ENCODE measurements at places on chromosomes 1 and 21.
A peak's percentile ranks its signal among the peaks of the same experiment; 100 is the strongest.

DNA sequence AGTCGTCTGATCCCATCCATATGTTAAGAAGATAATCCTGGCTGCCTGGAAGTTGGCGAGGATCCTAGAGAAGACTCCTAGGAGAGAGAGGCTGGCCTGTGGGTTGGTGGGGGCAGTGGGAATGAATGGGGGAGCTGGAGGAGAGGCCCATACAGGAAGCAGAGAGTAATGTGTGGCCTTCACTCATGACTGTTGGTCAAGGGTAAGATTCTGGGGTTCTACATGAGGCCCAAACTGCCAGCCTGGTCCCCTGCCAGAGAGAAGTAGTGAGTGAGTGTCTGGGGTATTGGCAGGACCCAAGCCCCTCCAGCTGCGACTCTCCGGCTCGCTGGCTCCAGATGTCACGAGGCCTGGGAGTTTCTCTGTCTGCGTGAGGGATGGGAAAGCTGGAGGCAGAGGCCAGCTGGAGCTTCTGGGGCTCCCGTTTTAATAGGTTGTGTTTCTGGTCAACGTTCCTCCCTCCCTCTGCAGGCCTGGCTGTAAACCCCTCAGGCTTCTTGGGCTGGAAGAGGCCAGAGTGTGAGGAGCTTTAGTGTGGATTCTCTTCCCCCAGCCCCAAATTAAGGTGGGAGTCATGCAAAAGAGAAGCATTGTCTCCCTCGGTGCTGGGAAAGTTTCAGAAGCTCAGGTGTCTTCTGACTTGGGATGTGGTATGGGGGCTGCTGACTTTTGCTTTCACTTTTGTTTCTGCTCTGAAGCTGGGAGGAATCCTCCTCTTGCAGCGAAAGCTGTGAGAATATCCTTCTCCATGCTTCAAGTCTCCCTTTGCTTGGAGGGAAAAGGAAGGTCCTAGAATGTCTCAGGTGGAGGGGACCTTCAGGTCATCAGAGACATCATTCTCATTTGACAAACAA, 2.6 kb downstream of the TMEM51 start:
- no peak for DNase-seq

DNA sequence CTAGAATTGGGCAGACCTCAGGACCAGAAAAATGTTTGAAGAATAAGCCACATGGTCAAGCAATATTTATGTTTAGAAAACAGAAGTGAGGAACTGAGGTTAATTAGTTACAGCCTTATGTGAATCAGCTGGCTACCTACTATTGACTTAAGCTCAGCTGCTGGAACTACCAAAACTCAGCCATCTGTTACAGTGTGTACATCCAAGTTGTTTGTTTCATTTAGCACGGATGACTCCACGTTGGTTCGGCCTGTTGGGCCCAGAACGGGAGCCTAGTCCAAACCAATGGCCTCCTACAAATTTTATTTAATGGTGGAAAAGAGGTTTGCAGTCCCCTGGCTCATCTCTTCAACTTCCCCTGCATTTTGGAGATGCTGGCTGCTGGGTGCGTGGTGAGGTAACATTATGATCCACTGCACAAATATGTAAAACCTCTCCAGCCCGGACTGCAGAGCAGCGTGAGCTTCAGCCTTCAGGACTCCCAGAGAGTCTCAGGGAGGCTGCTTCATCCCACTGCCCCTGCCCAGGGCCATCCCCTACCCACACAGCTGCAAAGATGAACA, 143.4 kb downstream of the ZZZ3 start:
- DNase-seq = no peak

DNA sequence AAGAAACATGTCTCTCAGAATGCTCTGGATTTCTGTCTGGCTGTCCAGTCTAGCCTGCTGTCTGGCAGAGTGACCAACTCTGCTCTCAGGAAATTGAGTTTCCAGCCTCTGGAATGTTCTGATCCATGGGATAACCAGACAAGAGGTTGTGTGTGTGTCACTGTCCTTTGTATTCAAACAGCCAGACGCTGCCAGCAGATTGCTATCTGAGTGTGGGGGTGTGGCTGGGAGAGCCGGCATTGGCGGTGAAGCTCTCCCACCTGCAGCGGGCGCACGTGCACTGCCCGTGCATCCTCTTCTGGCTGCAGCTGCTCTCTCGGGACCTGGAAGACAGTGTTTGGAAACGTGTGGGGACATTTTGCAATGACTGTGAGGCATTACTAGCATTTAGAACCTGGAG, 26.1 kb downstream of the PKP1 start:
- peak; percentile 90 for DNase-seq

DNA sequence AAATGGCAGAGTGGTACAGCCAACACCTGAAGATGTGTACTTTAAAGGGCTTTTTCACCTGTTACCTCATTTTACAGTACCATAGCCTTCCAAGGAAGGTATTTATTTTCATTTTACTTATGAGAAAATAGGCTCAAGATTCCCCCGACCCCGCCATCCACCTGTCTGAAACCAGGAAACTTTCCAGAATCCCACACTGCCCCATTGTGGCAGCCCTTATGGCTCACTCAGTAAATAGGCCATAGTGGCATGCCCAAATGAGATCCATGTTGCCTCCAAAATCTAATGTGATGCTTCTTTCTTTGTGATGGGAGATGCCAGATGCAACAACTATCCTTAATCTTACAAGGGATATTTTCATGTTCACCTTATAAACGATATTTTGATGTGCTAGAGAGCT, 97.8 kb downstream of the EBNA1BP2 start:
- DNase-seq = peak; percentile 19

DNA sequence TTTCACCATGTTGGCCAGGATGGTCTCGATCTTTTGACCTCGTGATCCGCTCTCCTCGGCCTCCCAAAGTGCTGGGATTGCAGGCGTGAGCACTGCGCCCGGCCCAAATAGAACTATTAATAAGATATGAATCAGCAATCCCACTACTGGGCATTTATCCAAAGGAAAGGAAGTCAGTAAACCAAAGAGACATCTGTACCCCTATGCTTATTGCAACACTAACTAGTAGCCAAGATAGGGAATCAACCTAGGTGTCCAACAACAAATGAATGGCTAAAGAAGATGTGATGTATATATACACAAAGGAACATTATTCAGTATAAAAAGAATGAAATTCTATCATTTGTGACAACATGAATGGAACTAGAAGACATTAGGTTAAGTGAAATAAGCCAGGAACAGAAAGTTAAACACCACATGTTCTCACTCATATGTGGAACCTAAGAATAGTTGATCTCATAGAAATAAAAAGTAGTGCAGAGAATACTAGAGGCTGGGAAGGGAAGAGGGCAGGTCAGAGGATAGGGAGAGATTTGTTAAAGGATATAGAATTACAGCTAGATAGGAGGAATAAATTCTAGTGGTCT, 48.8 kb downstream of the XPR1 start:
- no peak for DNase-seq

- DNase-seq = no peak
Measured at GRCh38 chr1:15028102-15028501, 125.4 kb upstream of the TMEM51 start.

DNA sequence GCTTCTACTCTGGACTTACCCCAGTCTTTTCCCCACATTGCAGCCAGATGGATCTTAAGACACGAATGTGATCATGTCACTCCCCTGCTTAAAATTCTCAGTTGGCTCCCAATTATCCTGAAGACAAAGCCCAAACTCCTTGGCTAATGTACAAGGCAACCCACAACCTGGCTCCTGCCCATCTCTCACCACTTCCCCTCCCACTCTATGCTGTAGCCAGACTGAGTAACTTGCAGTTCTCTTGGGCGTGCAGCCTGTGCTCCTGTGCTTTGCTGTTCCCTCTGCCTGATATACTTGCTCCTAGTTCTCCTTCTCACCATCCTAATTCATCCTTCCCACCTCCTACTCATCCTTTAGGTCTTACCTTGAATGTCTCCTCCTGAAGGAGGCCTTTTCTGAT, 56.2 kb downstream of the LGR6 start:
- DNase-seq = no peak

DNA sequence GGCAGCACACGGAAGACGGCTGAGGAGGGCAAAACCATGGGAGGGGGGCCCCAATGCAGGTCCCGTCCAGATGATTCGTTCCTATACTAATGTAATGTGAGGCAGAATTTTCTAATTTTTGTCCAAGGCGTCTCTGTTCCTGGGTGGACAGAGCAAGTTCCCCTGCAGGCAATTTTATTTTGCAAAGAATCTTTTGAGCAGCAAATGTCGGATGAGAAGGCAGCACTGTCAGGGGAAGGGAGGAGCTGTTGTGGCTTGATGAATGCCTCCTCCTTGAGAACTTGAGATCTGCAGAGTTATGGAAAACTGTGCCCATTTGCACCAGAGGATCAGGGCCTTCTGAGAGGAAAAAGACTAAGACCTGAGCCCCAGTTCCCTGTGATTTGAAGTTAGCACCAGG, 17.3 kb downstream of the SLC1A7 start:
- no peak for DNase-seq

DNA sequence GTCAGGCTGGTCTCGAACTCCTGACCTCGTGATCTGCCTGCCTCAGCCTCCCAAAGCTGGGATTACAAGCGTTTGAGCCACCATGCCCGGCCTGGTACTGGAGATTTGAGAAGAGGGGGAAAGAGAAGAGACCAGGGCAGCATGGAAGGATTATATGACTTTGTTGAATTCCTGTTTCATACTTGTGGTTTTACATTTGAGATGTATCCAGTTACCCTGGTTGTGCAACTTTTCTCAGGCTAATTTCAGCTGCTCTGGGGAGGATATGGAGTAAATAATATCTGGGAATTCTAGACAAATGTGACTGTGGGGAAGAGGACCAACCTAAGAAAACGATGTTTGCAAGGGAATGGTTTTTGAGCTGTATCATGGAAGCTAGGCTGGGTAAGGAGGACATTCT, 89.5 kb upstream of the GREM2 start:
- no peak for DNase-seq

DNA sequence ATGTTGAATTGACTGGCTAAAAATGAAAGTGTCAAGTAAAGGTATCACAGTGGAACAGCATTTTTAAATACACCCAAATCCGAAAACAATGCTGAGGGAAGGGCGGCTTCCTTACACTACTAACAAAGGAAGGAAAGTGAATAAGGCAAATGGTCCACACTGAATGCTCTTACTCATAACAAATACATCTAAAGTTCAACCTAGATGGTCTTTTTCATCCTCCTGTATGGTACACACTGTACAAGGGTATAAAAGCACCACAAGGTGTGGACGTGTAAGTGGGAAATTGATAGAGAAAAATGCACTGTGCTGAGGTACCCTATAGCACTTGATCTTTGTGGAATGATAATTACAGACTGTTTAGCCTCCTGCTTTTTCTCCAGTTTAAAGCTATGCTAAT, 7.1 kb upstream of the PALMD start:
- no peak for DNase-seq

DNA sequence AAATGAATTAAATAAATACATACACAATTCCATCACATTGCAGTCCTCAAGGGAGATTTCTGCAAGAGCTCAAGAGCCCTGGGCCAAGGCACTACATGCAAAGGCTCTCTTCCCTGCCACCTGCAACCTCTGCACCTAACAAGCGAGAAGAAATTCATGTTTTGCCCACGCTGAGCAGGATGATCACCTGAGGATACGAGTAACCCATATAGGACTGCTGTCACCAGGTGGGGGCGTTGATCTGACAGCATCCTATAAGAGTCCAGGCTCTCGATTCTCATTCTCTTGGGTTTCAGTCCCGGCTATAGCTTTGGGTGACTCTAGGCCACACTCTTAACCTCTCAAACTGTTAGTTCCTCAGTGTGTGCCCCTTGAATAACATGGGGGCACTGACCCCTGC, 18.7 kb upstream of the SPOCD1 start:
- no peak for DNase-seq

DNA sequence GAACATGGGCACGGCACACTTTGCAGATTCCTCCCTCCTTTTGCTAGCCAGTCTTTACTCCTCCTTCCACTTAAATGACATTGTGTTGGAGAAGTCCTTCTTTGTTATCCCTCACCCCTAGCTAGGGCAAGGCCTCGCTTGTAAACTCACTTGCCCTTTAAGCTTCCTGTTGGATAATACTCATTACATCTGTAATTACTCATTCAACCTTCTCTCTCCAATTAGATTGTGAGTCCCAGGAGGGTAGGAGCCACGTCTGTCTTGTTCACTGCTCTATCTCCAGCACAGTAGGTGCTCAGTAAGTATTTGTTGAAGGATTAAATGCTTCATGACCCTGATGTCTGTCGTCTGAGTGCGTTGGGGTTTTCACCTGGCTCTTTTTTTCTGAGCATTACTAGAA, 98.7 kb upstream of the USP24 start:
- DNase-seq = no peak

DNA sequence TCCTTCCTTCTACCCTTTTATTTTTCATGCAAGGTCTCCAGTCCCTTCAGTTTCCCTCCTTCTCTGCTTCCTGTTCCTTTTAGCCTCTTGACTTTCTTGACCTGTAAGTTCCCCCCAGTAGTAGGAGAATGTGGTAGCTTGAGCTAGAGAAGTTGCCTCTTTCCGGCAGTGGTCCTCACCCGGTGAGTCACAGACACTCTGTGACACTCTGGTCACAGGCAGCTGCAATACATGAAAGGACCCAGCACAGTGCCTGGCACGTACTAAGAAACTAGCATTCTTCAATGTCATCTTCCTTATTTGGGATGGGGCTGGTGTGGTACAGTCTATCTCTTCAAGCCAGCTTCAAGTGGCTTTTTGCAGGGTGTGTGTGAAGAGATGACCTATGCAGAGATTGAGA, 16.0 kb downstream of the PFKFB2 start:
- DNase-seq = no peak

DNA sequence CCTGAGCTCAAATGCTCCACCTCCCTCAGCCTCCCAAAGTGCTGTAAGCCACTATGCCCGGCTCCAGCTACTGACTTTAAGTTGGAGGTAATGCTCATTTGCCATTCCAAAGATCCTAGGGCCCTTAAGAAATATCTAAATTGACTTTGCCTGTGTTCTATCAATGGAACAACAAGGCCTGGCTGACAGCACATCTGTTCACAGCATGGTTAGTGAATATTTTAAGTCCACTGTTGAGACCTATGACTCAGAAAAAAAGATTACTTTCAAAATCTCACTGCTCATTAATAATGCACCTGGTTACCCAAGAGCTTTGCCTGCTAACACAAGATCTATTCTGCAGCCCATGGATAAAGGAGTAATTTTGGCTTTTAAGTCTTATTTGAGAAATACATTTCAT, 3.5 kb upstream of the SSX2IP start:
- no peak for DNase-seq

GRCh38 chr1:59484096-59484495, 187.2 kb downstream of the FGGY start:
- DNase-seq = no peak

DNA sequence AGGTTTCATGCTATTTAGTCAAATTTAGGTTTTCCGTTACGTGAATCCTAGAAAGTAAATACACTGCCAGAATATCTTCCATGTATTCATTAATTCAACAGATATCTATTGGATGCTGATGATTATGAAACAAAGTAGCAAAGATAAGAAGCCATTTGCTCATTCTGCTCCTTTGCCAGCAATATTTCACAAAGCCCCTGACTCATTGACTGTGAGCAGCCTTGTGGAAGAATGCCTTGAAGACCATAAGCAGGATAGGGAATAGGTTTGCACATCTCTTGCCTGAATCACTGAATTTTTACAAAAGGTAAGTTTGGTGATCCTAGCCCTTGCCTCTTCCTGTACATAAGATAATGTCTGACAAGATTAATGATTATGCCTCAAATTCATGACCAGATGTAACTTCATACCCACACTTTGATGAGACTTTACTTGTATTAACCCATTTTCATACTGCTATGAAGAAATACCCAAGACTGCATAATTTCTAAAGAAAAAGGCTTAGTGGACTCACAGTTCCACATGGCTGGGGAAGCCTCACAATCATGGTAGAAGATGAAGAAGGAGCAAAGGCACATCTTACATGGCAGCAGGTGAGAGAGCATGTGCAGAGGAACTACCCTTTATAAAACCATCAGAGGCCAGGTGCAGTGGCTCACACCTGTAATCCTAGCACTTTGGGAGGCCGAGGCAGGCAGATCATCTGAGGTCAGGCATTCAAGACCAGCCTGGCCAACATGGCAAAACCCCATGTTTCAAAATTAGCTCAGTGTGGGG, 1.6 kb upstream of the PIGK start:
- peak; percentile 32 for DNase-seq
